Activated CD4-positive, alpha-beta T cell treated with anti-CD3 and anti-CD28 coated beads for 4 hours (primary cell): ENCODE measurements at places on chromosomes 7 and 10.
A peak's percentile ranks its signal among the peaks of the same experiment; 100 is the strongest.

DNA sequence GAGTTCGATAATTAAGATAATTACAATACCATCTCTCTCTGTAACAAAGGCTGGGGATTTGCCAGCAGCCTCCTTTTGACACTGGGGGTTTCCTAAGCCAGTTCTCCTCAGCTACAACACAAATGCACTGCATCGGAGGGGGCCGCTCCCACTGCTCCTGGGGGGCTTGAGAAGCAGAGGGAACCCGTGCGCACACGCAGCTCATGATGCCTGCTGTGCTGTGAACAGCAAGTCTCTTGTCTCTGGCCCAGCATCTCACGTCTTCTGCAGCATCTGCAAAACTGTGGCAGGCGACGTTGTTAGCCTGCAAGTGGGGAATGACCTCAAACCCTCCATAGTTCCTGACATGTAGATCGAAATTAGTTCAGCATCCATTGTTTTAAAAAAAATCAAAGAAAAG is 5.5 kb downstream of the VIPR2 start:
- no peak for DNase-seq

DNA sequence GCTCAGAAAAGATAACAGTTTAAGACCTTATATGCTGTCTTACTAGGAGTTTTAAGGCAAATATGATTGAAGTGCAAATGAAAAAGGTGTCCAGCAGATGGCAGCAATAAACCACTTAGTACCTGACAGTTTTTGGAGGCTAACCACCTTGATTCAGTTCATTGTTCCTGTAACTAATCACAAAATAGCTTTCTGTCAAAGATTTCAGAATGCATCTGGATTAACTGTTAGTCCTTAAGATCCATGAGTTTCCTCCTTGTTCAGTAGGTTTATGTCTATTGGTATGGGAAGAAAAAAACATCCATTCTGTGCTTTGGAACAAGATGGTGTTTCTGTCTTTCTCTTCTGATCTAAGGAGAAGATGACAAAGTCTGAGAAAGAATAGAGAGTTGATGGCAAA is 46.6 kb downstream of the CCSER2 start:
- peak; percentile 16 for DNase-seq

GRCh38 chr10:110221721-110222261 is 14.4 kb downstream of the MXI1 start:
- DNase-seq, result peak; percentile 77

- no peak for DNase-seq
Observed at GRCh38 chr7:47419471-47419870, 162.4 kb downstream of the TNS3 start.

DNA sequence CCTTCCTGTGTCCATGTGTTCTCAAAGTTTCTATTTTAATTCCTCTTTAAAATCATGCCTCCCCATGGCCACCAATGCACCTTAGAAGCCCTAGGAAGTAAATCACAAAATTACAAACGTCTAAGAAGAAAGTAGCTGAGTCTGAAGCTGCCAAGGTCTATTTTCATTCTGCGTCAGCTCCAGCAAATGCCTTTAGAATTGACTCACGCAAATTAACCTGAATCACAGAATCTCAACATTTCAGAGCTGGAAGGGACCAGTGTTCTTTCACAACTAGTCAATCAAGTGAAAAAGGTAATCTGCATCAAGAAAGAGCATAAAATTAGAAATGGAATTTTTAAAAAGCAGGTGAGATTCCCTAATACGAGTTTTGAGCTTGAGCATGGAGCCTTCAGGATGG is 1017.6 kb downstream of the SORCS3 start:
- no peak for DNase-seq

DNA sequence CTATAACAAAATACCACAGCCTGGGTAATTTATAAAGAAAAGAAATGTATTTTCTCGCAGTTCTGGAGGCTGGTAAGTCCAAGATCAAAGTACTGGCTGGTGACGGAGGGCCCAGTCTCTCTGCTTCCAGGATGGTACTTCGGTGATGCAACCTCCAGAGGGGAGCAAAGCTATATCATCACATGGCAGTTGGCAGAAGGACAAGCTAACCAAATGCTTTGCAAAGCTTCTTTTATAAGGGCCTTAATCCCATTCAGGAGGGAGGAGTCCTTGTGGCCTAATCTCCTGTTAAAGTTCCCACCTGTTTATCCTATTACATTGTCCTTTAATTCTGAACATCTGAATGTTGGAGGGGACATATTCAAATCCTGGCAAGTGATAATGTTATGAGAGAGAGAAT is 134.1 kb upstream of the SP4 start:
- no peak for DNase-seq

DNA sequence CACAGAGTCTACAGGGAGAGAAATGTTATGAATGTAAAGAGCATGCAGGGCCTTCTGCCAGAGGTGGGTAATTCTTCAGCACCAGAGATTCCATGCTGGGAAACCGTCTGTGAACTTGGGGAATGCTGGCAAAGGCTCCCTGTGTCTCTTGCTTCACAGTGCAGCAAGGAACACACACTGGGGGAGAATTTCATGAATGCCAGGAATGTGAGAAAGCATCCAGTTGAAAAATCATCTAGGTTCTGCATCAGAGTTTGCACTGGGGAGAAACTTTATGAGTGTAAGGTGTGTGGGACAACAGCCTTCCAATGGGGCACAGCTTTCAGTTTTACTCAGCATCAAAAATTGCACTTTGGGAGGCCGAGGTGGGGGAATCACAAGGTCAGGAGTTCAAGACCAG is 224.3 kb upstream of the IGFBP3 start:
- DNase-seq, result no peak

DNA sequence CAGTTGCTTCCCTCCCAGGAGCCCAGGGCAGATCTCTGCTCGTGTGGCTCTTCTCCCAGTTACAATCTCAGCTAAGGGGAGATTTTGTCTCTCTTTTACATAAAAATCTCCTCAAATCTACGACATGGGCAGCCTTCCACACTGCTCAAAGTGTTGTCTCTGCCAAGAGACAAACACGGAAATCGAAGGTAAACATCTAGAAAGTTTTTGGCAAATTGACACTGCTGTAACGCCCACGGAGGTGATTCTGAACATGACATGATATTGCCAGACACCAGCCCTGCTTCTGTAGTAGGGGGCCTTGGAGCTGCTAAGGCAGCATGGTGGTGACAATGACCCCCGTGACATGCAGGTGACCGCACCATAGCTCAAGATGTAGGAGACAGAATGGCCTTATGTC is 128.3 kb downstream of the CCDC3 start:
- DNase-seq, result no peak

GRCh38 chr7:128899392-128899791 is 11.1 kb downstream of the KCP start:
- DNase-seq, result no peak

- no peak for DNase-seq
Observed at GRCh38 chr10:96236090-96236478, 35.3 kb downstream of the BLNK start.

- DNase-seq, result no peak
Observed at GRCh38 chr7:127620406-127621233, 2.7 kb upstream of the PAX4 start.

DNA sequence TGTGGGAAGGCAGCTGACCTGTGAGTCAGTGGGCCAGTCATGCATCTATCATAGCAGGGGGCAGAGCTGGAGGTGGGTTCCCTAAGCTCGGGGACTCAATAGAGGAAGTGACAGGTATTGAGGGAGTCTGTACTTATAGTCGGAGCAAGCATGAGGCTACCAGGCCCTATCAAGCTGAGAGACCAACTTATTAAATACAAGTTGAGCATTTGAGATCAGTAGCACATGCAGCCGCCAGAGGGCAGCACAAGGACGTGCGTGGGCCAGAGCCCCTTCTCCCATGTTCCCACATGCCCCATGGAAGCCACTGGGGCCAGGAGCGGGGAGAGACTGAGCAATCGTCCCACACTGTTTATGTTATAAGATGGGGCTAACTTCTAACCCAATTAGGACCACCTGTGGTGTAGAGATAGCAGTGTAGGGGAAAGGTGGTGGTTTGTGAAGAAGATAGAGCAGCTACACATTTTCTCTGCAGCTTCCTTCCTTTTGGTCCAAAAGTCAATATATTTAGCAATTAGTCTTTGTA is 13.0 kb upstream of the STK31 start:
- peak; percentile 35 for DNase-seq

- DNase-seq, result peak; percentile 0
Observed at GRCh38 chr7:64463636-64464375, 99.1 kb downstream of the ZNF680 start.

- no peak for DNase-seq
Observed at GRCh38 chr10:3516923-3517255, 268.1 kb downstream of the KLF6 start.

GRCh38 chr10:89351412-89351779 is 23.6 kb downstream of the IFIT3 start:
- DNase-seq, result no peak

DNA sequence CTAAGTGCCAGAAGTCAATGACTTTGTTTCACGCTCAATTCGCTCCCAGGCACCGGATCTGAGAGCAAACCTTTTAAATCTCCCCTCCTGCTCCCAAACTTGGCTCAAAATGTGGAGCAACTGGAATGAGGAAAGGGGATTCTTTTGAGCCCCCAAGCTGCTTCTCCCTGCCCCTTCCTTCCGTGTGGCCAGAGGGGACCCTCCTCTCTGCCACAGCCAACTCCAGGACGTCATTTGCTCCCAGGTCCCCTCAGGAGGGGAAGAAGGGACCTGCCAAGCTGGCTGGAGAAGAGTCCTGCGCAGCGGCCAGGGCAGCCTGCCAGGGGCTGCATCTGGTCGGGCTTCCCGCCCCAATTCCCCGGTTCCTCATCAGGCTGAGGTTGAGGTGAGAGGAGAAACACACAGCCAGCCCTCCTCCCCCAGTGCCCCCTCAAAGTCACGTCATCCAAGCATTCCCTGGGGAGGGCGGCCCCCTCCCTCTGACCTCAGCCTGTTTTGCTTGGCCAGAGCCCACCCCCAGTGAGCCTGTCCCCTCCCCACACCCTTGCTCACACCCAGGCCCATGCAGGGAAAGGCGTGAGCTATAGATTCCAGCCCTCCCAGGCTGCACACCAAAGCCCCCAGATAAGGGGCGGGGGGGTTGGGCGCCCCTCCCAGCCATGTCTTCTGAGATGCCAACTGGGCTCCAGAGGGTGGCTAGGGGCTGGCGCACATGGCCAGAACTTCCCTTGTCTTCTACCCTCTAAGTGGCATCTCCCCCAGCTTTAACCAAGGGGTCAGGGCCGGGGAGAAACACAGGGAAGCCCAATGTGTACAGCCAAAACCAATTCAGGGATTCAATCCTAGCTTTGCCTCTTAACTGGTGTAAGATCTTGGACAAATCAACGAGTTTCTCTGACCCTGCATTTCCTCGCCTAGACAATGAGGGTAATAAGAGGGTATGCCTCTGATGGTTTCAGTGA is 35.0 kb downstream of the SH3PXD2A start:
- DNase-seq, result no peak

GRCh38 chr7:75624134-75624832 is 114.5 kb downstream of the HIP1 start:
- no peak for DNase-seq

- DNase-seq, result no peak
Observed at GRCh38 chr7:28802450-28802849, 155.7 kb downstream of the TRIL start.

GRCh38 chr10:132421847-132422751 is 25.1 kb downstream of the PWWP2B start:
- DNase-seq, result no peak

GRCh38 chr7:14690075-14690474 is 212.5 kb downstream of the DGKB start:
- DNase-seq, result no peak

DNA sequence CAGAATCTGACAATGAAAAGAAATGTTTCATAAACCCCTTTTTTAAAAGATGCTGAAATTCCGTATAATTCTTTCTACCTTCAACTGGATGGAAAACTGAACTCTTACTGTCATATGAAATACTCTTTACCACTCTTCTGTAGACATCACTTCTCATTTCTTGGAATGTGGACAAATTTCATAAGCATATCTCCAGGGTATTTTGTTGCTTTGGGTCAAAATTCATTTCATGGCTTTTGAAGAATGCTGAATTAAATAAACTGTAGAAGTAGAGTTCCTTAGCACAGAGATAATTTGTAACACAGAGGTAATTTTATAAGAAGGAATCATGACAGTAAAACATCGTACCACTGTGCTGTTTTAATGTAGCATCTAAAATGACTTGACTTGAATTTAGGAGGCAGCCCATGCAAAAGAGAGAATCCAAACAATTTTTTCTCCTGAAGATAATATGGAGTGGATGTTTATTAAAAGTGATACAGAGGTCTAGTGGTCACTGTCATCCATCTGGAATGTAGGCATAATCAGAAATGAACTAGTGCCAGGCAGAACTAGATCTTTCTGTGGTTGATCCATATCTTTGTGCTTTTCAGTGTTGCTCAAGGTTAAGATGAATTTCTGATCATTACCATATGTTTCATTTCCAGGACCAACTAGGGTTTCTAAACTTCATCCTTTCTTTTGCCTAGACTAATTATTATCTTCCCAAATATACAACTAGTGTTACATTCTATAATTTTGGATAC is 492.0 kb downstream of the KIF20B start:
- DNase-seq, result no peak

DNA sequence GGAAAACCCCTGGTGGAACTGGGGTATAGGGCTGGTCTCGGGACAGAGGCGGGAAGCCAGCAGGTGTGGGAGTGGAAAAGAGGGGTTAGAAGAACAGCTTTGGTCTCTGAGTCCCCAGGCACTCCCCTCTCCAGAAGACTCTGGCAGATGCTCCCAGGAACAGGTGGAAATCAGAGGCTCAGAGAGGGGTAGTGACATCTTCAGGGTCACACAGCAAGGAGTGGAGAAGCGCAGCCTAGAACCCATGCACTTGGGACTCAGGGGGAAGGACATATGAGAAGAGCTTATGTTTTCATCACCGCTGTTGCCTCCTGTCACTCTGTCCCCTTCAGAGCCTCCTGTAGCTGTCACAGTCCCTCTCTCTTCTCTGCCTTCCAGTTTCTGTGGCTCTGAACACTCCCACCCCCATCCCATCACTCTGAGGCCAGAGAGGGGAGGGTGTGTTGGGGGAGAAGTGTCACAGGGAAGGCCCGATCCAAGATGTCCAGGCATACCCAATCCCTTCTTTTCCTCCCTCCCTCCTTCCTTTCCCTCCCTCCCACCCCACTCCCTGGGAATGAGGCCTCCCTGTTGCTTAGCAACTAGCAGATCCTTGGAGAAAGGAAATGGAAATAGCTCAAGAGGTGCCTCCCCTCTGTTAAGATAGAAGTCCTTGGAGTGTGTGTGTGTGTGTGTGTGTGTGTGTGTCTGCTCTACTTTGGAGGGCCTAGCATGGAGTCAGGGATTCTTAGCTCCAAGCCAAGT is 32.0 kb downstream of the SRRM3 start:
- no peak for DNase-seq

- DNase-seq, result no peak
Observed at GRCh38 chr10:113151190-113151666, 201.2 kb downstream of the TCF7L2 start.
